Posterior vena cava (tissue), 2 donors: ENCODE measurements at places on chromosomes 2 and 18. TPM values are rescaled to one million over a fixed set of nuclear protein-coding genes. Genes with fewer than 3 reads are reported as not detected.

The CRYGD gene
- not detected for total RNA-seq

DNA sequence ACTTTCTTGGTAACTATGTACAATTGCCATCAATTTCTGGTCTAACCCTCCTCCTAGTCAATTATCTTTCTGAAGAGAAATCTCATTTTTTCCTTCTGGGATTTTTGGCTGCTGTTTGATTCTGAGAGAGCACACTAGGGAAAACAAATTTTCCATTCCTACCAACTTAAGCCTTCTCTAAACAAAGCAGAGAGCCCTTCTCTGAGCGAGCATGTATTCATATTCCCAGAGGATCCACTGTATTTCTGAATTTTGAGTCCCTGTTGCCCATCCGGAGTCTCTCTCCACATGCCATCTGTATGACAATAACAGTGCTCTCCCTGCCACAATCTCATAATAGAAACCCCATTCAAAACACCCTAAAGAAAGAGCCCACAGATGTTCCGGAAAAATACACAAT, 78.5 kb downstream of the MAIP1 start:
- no peak for DNase-seq

The FOXI3 gene
- total RNA-seq = not detected

The ASB18 gene
- not detected for total RNA-seq

DNA sequence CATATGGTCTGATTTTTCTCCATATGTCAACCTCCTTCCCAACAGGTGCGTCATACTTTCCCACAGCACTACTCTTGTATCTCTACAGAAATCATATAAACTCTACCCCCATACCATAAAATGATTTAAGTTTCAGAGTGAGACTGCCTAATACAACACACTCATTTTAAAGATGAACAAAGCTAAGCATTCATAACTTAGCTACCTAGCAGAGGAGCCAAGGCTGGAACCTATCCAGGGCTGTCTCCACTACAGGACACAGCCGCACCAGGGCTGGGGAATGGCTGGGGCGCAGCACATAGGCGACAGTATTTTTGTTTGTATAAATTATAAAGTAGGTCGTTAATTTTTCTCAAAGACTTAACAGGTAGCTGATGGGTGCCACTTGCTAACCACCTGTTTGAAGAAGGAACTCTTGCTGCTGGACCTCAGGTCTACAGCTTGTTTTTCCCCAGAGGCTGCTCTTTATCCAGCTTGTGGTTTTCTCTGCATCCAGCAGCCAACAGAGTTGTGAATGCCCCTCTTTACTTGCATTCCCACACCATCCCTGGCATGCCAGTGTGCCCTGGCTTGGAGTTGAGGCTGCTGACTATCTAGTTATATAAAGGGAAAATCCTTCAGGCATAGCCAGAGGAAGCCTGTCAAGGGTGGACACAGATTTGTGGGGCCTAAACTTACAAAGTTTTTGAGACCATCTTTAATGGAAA, 62.0 kb downstream of the HNRNPLL start:
- no peak for DNase-seq

DNA sequence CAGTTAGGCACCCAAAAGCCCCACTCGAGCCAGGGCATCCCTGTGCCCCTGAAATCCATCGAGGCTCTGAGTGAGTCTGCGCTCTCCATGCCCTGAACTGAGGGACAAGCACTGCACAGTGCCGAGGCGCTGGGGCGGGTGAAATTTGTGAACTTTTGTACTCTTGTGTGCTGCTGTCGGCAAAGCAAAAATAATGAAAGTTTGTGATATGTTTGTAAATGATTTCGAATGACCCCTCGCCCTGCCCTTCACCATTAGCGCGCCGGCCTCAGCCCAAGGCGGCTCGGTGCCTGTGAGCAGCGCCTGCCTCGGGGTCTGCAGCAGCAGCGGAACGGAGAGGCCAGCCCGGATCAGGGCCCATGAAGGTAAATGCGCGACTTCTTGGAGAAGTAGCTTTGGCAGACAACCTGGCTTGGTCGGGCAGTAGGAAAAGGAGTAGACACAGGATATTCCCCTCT, 1.8 kb upstream of the HOXD4 start:
- DNase-seq = no peak

- no peak for DNase-seq
These were observed 40.3 kb downstream of the METTL8 start for GRCh38 chr2:171393487-171393886.

The NEU4 gene
- 0.38 TPM for total RNA-seq

- DNase-seq = no peak
These were observed 280.9 kb upstream of the TCF4 start for GRCh38 chr18:55868909-55869308.

DNA sequence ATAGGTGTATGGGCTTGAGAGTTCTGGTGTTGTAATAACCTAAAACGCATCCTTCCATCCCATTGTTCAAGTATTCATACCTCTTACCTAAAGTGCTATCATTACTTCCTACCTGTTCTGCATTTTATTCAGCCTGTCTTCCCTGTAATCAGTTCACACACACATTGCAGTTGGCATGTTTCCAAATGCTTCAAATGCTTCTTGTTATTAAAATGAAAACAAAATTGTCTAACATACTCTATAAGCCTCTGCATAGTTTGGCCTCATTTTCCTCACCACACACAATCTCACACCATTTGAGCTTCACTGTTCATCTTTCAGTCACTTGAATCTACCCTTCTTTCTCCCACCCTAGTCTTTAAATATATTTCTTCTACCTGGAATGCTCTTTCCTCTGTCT, 1178.2 kb upstream of the NRXN1 start:
- DNase-seq = no peak

- DNase-seq = no peak
These were observed 37.2 kb downstream of the ITGA6 start for GRCh38 chr2:172464400-172465129.

GRCh38 chr2:161434118-161434517, 18.0 kb downstream of the TBR1 start:
- no peak for DNase-seq

GRCh38 chr2:190256087-190256486, 63.5 kb downstream of the HIBCH start:
- no peak for DNase-seq

GRCh38 chr2:32523686-32524085, 104.2 kb upstream of the TTC27 start:
- no peak for DNase-seq

The THSD7B gene
- total RNA-seq = 0.76 TPM

- no peak for DNase-seq
These were observed 66.4 kb downstream of the TSHZ1 start for GRCh38 chr18:75276818-75277609.

GRCh38 chr2:102342888-102343287, 12.7 kb upstream of the IL18R1 start:
- DNase-seq = no peak

DNA sequence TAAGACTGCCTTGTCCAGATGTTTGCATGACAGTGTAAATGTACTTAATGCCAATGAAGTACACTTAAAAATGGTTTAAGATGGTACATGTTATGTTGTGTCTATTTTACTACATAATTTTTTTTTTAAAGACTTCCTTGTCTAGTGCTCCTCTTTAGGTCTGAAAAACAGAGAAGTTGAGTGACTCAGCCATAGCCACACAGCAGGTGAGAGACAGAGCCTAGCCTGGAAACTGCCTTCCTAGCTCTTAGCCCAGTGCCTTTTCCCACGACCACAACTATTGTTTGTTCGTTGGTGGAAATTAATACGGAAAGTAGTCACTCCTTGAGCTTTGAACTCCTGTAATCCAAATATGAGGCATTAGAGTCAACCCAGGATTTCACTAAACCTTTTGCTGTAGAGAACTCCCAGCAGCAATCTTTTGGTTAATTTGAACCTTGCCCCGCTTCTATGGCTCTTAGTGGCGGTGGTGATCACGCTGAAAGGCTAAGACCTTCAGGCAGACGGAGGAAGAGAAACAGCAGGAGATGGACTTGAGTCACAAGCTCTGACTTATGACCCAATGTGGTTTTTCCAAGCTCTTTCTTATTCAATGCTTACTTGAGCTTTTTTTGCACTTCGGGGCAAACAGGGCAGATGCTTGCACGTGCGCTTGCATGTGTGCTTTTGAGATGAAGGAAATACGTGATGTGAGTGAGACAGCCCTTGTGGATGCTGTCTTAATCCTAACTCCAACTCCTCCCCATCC, 21.2 kb downstream of the TRIB2 start:
- DNase-seq = no peak

The CGREF1 gene
- total RNA-seq = 27.8 TPM

The LOXL3 gene
- 6.1 TPM for total RNA-seq

The CTAGE1 gene
- total RNA-seq = not detected

GRCh38 chr18:55116863-55117262, 157.6 kb upstream of the CCDC68 start:
- no peak for DNase-seq

DNA sequence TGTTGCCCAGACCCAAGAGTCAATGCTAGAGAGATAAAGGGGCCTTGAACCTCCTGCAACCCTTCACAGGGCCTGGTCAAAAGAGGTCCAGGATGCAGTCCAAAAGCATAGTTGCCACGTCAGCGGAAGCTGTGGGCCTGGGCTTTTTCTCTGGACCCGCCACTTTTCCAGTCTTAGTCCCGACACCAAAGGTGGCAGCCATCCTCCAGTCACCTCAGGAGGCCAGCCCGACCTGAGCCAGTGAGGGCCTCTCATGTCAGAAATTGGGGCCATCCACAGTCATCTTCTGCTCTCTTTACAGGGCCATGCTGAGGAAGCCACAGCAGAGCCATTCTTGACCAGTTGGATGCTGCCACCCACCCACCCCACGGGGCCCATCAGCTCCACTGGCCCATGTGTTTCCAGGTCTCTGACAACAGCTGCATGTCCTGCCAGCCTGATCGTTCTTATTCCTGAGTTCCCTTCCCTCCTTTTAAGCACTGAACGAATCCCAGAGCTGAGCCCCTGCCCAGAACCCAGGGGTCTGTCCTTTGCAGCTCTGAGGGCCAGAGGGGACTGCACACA, 34.1 kb upstream of the KLHL29 start:
- no peak for DNase-seq

DNA sequence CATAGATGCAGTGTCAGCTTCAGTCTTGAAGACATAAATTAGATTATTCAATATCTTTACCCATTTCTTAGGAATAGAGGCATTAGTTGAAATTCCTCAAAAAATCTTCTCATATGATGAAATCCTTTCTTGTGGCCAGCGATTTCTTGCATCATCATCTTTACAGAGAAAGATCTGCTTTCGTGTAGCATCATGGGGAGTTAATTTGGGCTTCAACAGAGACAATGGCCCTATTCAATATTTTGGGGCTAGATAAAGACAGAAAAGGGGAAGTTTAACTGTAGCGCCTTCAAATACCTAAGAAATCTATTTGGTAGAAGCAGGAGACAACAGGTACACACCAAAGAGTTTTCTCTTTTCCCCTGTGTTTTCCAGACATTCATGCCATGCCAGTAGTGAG, 73.8 kb downstream of the TGFA start:
- DNase-seq = no peak

The KCNS3 gene
- 3.1 TPM for total RNA-seq

The CIDEA gene
- 0.24 TPM for total RNA-seq

DNA sequence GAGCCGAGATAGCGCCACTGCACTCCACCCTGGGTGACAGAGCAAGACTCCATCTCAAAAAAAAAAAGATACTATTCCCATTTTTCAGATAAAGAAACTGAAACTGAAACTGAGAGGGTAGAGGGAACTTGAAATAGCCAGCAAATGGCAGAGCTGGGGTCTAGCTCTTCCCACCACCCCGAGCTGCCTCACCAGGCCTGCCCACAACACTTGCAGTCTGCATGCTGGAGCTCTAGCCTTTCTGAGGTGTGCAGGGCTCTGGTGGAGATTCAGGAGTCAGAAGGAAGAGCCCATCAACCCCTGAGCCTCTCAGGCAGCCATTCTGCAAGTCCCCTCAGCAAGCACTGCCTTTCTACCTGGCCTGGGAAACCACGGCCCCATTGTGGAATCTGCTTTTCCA, 14.3 kb downstream of the EDAR start:
- no peak for DNase-seq

DNA sequence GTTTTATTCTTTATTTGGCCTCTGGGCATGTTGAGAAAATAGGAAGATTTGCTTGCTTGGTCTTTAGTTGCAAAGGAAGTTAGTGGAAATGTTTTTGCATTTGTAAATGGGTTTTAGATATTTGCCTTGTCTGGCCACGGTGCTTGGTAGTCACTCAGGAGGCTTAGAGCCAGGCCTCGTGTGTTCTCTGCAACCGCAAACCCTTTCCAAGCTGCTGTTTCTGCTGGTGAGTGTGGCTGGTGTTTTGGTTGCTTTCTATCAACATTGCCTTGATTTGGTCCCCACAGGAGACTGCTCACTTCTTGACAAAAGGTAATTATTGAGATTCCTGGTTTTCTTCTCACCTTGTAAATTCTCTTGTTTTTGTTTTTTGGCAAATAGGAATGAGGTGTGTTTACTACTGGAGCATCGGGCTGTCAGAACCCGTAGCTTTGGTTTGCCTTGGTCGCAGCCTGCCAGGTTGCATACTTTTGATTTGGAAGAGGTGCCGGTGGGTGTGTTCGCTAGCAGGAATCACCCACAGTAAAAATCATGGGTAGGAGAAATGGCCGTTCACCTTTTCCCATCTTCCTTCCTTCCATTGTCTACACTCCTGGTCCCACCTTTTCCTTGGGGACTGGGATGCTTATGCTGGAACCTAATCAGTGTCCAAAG, 15.8 kb downstream of the ASAP2 start:
- peak; percentile 57 for DNase-seq

DNA sequence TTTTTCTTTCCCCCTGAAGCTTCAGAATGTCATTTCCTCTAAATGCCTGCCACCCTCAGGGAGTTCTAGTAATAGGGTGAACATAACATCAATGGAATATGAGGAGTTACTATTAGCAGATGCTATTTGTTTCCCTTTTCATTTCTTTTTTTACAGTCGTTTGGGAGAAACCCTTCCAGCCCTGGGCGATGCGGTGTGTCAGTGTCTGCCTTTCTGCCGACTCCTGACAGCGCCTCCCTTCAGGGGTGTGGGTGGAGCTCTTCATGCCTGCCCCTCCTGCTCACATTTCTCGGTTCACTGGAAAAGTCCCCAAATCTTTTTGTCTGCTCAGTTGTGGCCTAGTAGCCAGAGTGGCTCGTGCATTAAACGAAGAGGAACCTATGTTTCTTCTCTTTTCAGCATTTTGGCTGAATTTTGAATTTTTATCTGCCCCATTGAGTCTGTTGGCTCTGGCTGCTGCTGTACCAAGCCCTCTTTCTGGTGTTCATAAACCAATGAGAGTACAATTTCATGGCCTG, 72.3 kb downstream of the FMNL2 start:
- DNase-seq = no peak
